ENCODE measurements at places on chromosomes 7 and 10.

DNA sequence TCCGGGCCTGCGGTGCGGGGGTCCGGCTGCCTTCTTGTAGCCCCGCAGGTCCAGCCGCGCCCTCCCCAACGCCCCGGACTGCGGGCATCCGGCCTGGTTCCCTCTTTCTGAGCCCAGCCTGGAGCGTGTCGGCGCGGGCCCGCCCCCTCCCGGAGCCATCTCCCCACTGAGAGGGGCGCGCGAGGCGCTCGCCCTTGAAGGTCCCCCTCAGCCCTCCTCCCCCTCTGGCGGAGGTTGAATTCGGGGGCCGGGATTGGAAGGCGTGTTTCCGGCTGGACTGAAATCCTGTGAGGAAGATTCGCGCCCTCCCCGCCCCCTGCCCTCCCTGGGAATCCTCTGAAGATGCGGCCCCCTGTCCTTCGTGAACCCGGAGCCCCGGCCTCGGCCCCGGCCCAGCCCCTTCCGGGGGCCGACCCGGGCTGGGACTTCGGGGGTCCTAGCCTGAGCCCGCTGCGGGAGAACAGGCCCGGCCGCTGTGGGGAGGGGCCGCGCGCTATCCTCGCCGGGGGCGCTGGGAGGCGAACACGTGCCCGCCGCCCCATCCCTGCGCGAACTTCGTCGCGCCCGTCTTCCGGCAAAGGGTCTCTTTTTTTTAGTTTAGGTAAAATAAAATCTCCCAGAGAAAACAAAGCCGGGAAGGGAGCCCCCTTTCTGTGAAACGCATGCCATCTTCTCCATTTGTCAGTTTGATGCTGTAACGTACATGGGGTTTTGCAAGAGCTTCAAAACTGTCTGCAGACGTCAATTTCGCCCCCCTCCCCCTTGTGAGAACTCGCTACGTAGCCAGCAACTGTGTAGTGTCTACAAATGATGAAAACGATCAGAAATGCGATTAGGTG lies 636 bp downstream of the PDCD4 start:
- peak; percentile 75 for DNase-seq

DNA sequence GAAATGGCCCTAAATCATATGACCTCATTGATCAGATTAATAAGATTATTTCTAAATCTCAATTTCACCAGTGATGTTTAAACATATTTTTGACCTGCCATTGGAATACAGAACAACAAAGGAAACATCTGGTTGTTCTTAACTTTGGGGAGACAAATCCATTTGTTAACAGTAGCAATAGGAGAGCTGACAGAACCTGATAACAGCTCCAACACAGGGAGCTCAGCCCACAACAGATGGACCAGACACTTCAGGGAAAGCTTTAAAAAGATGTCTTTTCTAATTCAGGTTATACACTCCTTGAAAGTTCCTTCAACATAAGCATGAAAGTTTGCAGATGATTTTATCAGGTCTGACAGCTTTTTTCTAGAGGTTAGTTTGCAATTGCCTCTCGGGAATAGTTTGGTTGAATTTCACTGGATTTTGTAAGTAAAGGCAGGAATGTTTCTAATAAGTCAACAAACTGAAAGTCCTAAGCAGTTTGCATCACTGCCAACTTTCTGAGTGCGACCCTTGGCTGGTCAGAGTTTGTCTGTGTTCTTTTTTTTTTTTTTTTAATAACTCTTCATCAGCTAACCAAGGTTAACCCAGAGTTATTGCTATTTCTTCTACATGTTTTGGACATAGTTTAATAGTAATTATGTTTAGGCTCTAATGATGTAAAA lies 6.5 kb upstream of the MET start:
- no peak for DNase-seq

DNA sequence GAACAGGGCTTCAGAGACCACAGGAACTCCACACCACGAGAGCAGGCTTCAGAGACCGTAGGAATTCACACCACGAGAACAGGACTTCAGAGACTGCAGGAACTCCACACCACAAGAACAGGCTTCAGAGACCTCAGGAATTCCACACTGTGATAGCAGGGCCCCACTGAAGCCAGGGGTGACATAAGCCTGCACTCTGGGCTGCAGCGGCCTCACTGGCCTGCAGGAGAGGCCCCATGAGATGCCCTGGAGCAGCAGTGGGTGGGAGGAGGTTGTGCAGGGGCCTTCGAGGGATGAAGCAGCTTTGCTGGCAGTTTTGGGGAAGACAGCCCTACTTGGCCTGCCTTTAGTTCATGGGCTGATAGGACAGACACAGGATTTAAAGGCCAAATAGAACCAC lies 614.7 kb downstream of the PTPRN2 start:
- DNase-seq: no peak

DNA sequence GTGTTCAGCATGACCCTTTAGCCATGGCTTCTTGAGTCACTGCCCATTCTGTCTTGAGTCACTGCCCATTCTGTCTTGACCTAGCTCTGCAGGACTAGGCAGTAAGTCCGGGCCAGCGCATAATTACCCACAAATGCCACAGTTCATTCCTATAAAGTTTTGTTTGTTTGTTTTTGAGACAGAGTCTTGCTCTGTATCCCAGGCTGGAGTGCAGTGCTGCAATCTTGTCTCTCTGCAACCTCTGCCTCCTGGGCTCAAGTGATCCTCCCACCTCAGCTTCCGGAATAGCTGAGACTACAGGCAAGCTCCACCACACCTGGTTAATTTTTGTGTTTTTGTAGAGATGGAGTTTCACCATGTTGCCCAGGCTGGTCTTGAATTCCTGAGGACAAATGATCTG lies 32.7 kb upstream of the TARP start:
- DNase-seq: peak; percentile 4

DNA sequence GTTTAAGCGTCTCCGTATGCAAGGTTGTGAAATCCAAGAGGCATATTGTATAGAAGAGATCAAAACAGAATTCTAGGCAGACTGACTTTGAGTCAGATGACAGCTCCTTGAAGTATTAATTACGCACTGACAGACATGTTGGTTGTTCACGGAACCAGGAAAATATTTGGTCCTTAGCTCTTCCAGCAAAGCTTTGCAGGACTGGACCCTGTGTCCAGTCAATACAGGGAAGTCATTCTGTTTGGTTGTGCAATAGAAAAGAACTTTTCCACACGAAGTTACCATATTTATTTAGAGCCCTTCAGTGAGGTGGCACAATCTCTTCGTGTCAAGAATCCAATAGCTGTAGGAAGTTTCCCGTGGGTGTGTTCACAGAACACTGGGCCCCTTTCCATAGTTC lies 205.3 kb downstream of the ARHGAP21 start:
- DNase-seq: no peak

DNA sequence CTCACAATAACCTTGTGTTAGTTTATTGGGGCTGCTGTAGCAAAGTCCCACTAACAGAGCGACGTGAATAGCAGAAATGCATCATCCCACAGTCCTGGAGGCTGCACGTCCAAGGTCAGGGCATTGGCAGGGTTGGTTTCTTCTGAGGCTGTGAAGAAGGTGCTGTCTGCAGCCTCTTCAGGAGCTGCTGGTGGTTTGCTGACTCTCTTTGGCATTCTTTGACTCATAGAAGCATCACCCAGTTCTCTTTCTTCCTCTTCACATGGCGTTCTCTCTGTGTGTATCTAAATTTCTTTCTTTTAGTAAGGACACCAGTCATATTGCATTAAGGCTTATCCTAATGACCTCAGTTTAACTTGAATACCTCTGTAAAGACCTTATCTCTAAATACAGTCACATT lies 428.4 kb upstream of the KLF6 start:
- DNase-seq: peak; percentile 55

DNA sequence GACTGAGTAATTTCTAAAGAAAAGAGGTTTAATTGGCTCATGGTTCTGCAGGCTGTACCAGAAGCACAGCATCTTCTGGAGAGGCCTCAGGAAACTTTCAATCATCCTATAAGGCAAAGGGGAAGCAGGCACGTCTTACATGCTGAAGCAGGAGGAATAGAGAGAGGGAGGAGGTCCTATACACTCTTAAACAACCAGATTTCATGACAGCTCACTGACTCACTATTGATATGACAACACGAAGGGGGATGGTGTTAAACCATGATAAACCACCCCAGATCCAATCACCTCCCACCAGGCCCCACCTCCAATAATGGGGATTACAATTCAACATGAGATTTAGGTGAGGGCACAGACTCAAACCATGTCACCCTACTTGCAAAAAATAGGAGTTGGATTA lies 201.5 kb downstream of the CDK14 start:
- peak; percentile 27 for DNase-seq

- DNase-seq: peak; percentile 56
Observed at GRCh38 chr7:139034855-139035585, 822 bp downstream of the ZC3HAV1L start.

DNA sequence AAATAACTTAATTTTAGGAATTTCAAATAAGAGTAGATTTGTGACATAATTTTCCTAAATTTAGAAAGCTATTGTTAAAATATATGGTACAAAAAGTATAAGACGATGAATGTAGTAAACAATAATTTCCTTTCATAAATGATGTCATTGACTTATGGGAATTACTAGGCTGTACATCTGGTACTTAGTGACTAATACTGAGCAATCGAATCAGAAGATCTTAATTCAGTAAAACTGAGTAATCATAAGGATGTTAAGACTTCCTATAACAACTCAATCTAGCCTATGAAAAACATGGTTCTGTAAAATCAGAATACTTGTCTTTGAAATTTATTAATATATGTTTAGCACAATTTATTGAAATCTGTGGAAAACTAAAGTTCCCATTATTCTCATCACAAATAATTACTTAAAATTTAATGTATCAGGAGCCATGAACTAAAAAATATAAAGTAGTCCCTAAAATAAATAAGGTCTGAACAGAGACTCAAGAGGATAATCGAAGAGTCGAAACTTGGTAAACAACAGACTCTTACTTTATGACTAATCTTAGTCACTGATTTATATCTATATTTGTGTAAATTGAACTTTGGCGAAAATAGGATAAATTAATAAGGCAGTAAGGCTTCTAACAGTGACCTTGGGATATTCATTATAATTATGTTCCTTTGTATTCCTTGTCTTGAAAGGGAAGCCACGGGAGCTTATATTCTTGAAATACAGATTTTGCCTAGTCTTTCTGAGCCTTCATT lies 142.1 kb downstream of the HGF start:
- peak; percentile 96 for DNase-seq

Measured in HCEC 1CT (cell line).